ENCODE measurements at places on chromosomes 12 and 14.

- peak; percentile 32 for DNase-seq
Observed at GRCh38 chr14:76581592-76581991, 179.7 kb upstream of the VASH1 start.

DNA sequence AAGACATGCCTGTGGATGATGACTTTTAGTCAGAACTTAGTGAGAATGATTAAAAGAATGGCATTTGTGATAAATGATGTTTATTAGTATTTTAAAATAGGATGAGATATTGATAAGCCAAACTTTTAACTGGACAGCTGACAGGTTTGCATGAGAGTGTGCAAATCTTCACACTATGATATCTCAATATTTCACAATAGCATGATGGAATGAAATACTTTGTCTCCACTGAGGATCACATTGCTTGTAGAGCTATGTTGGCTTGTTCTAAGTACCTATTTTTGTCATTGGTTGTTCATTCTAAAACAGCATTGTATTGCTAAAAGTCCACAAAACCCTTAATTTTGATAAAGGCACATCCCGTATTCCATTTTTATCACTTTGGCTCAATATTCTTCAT, 322.1 kb downstream of the ACSS3 start:
- no peak for DNase-seq

DNA sequence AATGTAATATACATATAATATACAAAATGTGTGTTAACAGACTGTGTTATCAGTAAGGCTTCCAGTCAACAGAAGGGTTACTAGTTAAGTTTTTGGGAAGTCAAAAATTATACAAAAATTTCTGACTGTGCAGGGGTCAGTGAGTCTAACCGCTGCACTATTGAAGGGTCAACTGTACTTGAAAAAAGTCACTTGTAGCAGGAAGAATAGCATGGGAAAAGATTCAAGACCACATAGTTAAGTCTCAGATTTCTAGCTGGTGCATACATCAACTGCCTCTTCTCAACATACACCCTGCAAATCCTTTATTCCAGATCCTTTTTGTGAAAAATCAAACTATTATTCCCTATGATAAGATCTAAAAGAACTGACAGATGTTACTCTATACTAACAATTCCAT, 5.9 kb downstream of the EPS8 start:
- DNase-seq = no peak

DNA sequence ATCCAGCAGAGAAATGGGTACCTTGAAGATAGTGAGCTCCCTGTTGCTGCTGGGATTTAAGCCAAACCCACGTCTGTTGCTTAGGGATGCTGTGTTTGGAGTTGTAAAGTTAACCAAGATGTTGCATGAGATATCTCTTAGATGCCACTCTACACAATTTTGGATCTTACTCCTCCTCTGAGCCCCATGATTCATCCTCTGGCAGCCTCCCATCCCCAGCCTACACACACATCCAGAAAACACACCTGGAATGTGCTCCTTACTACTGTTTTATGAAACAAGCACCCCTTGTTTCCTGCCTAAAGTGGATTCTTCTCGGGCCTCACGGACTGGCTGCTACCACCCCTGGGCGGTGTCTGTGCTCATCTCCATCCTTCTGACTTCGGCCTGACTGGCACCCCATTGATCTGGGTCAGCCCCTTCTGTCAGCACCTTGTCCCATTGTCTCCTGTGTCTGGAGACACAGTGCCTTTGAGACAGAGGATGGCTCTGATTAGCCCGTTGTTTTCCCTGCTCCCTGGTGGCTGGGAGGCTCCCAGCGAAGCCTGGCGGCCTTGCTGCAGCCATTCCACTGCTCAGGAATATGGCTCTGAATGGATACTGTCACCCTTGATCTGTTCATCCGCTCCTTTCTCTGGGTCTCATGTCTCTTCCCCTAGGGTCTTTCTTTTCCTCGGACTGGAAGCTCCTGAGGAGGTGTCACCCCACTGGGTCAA, 24.3 kb downstream of the TSPAN9 start:
- DNase-seq = no peak

DNA sequence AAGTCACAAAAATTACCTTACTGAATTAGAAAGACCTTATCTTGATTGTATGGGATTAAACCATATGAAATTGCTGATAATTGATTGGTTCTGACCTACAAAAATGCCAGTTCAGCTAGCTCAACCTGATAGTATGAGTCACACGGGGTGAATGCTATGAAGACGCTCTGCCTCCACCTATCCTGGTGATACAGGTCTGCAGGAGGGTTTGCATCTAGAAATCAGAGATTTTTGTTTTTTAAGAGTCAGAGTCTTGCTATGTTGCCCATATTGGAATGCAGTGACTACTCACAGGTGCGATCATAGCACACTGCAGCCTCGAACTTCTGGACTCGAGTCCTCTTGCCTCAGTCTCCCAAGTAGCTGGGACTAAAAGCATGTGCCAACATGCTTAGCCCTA, 120.4 kb downstream of the HMGA2 start:
- DNase-seq = no peak

GRCh38 chr14:74472601-74473000, 20.5 kb downstream of the NPC2 start:
- no peak for DNase-seq

- no peak for DNase-seq
Observed at GRCh38 chr12:89343127-89343526, 9.2 kb downstream of the DUSP6 start.

- no peak for DNase-seq
Observed at GRCh38 chr12:72081777-72082176, 143.1 kb downstream of the TPH2 start.

DNA sequence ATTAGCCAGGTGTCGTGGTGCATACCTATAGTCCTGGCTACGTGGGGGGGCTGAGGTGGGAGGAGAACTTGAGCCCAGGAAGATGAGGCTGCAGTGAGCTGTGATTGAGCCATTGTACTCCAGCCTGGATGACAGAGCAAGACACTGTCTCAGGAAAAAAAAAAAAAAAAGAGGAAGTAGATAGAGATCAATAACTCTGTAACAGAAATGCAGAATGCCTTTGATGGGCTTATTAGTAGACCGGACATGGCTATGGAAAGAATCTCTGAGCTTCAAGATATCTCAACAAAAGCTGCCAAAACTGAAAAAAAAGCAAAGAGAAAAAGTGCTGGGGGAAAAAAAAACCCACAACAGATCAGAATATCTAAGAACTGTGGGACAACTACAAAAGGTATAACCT, 37.5 kb downstream of the GPR68 start:
- DNase-seq = no peak

- peak; percentile 84 for DNase-seq
Observed at GRCh38 chr14:36647824-36648753, 13.6 kb upstream of the PAX9 start.

All from DMS53 (cell line).